SW 1271 (cell line): ENCODE measurements at places on chromosomes 1 and 21.

- no peak for DNase-seq
These were observed 42.1 kb upstream of the SYT6 start for GRCh38 chr1:114195819-114196218.

- DNase-seq, result no peak
These were observed 59.6 kb upstream of the CSF3R start for GRCh38 chr1:36542024-36542961.

DNA sequence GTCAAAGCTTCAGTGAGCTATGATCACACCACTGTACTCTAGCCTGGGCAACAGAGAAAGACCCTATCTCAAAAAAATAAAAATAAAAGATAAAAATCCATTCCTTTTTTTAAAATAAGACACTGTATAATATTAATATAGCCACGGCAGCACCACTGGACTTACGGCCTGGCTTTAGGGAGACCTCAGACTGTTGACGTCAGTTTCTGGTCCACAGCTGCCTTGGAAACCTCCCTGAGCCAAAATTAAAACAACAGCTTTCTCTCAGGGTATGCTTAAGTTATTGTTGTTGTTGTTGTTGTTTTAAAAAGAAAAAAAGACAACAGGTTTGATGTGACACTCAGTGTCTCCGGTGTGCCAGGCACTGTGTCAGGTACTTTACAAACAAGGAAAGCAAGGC is 42.0 kb downstream of the CAPZB start:
- no peak for DNase-seq

- no peak for DNase-seq
These were observed 72.7 kb upstream of the FAM20B start for GRCh38 chr1:178953034-178953433.

DNA sequence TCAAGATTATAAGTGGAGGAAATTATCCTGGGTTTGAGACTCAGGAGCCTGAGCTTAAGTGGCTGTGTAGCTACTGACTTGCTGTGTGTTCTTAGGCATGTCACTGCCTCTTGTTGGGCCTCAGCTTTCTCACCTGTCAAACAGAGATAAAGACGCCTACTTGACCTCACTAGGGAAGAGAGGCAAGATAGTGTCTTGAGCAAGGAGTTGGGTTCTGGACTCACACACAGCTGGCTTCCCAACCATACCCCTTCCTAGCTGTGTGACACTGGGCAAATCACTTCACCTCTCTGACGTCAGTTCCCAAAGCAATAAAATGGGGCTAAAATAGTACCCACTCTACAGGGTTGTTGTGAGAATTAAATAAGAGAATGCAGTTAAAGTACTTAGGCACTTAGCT is 11.6 kb upstream of the EPB41 start:
- no peak for DNase-seq

GRCh38 chr1:206709772-206710459 is 25.2 kb downstream of the MAPKAPK2 start:
- no peak for DNase-seq

DNA sequence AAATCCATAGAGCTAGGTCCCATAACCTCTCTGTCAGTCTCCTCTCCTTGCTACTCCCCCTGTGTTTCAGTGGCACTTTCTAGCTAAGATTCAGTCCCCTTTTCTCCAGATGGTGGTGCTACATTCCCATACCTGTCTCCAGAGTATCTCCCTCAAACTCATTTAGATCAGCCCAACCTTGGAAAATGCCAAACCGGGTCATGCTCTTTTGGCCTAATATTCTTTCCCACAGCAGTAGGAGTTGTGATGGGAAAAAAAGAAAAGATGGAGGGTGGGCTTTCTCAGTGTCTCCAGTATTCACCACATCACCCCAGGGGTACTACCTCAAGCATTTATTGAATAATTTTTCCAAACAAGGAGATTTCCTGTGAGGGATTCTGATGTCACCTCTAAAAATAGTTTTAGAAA is 3.2 kb upstream of the RXFP4 start:
- DNase-seq, result no peak

- DNase-seq, result no peak
These were observed 45.6 kb downstream of the IL23R start for GRCh38 chr1:67211589-67212563.

DNA sequence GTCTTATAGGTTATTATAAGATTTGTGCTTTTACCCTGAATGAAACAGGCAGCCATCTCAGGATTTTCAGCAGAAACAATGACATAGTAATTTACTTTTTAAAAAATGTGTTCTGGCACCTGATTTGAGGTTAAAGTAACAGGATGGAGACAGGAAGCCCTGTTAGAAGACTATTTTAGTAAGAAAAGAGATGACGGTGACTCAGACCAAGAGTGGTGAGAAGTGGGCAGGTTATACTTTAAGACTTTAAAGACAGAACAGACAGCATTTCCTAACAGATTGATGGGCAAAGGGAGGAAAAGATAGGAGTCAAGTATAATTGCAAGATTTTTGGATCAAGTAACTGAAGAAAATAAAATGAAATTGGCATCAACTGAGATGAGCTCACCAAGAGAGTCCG is 436.8 kb upstream of the NR5A2 start:
- DNase-seq, result no peak

GRCh38 chr1:7450838-7451237 is 320.3 kb upstream of the VAMP3 start:
- DNase-seq, result no peak

- no peak for DNase-seq
These were observed 830 bp upstream of the PRDX1 start for GRCh38 chr1:45522324-45523104.

DNA sequence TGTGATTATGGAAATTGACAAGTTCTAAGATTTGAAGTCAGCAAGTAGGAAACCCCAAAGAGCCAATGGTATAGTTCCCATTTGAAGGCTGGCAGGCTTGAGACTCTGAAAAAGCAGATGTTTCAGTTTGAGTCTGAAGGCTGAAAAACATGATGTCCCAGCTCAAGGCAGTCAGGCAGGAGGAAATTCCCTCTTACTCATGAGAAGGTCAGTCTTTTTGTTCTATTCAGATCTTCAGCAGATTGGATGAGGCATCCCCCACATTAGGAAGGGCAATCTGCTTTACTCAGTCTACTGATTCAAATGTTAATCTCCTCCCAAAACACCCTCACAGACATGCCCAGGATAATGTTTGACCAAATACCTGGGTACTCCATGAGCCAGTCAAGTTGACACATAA is 372.5 kb upstream of the ST6GALNAC5 start:
- no peak for DNase-seq

DNA sequence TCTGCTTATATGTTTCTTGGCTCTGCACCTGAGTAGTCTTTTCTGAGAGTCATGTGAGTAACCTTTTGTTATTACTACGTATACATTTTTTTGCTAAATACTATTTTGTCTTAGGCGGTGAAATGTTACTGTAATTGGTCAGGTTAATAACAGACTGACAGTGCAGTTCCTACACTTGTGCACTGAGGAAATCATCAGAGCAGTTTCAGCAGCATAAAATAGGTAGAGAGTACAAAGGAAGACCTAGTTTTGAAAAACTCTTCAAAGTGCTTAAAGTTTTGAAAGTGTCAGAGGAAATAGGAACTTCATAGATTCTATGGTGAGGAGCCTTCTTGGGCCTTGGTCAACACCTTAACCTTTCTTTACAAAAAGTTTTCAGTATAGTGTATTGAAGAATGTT is 11.1 kb downstream of the ATF6 start:
- no peak for DNase-seq

- DNase-seq, result no peak
These were observed 68.0 kb upstream of the CXADR start for GRCh38 chr21:17444828-17445227.

- DNase-seq, result no peak
These were observed 12.3 kb downstream of the ZMPSTE24 start for GRCh38 chr1:40270152-40270834.

- no peak for DNase-seq
These were observed 223.5 kb downstream of the RHOU start for GRCh38 chr1:228958741-228959140.

GRCh38 chr21:14675774-14676530 is 129.8 kb upstream of the SAMSN1 start:
- no peak for DNase-seq

DNA sequence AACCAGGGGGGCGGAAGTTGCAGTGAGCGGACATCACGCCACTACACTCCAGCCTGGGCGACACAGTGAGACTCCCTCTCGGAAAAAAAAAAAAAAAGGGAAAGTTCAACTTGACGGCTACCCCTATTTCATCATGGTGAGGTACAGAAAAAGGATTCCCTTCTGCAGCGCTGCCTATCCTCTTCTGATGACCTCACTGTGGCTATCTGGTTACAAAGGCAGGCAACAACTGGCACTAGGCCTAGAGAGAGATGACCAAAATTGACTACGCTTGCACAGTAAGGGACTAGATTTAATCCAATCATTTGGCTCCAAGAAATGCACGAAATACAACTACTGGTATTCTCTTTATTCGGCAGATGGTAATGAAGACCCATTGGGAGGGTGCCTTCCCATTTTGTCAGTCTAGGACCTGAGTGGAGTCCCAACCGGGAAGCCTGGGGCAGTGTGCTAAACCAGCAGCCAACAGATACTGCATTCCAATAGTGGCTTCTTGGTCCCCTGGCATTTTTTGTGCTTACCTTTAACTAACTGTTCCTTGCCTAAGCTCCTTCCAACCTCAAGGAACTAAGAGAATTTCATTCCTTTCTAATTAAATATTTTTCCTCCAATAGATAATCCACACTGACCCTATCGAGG is 36.6 kb downstream of the ITPKB start:
- no peak for DNase-seq

GRCh38 chr21:29148530-29148929 is 18.1 kb downstream of the MAP3K7CL start:
- DNase-seq, result no peak

DNA sequence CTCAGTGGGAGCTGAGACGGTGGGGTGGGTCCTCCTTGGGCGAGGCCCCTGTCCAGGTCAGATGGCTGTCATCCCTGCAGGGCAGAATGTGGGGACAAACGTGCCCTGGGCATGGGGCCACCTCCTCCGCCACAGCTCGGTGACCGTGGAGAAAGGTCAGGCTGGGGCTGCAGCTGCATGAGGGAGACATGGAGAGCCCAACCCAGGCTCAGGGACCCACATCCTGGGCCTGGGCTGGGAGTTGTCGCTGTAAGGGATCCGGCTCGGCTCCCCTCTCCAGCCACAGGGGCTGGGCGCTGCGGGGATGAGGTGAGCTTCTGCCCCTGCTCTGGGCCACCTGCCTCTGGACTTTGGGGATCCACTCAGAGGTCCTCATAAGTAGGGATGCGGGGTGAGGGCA is 518 bp upstream of the PLCH2 start:
- no peak for DNase-seq

- no peak for DNase-seq
These were observed 421.9 kb upstream of the ADAMTS5 start for GRCh38 chr21:27388825-27389224.

DNA sequence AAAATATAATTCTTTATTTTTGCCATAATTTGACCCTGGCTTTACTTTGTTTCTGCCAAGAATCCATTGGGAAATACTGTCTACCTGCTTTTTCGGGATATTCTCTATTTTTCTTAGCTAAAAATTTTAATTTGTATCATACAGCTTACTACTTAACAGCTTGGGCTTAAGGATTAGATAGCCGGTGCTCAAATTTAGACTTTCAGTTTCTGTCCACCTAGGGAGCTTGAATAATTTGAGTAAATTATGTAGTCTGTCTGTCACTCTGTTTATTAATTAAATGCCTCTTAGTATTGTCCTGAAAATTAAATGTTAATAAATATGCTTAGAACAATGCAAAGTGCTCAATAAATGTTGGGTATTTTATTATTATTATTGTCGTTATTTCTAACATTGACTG is 6.7 kb downstream of the SYCP1 start:
- no peak for DNase-seq
